Activated CD4-positive, alpha-beta T cell treated with anti-CD3 and anti-CD28 coated beads for 36 hours (primary cell): ENCODE measurements at places on chromosomes 2 and 18. TPM values are rescaled to one million over a fixed set of nuclear protein-coding genes. Genes with fewer than 3 reads are reported as not detected.

Gene PAX3
- total RNA-seq: not detected

Gene TMEM163
- total RNA-seq: 0.11 TPM

Gene NFU1
- 30.0 TPM for total RNA-seq

Gene LYPD6B
- not detected for total RNA-seq

Gene IFIH1
- 36.8 TPM for total RNA-seq

Gene CGREF1
- 7.0 TPM for total RNA-seq

Gene ADAM23
- total RNA-seq: 1.3 TPM

Gene IL1RN
- total RNA-seq: 4.8 TPM

Gene MC2R
- total RNA-seq: not detected

Gene THSD7B
- not detected for total RNA-seq

Gene MPV17
- total RNA-seq: 103 TPM

Gene CXCR4
- 75.4 TPM for total RNA-seq

Gene PROM2
- 0.44 TPM for total RNA-seq

Gene C2orf66
- 0.09 TPM for total RNA-seq

Gene CHST10
- total RNA-seq: 6.2 TPM

Gene WNT6
- total RNA-seq: 0.30 TPM

Gene LAMA1
- not detected for total RNA-seq

Gene ABHD1
- 0.39 TPM for total RNA-seq

Gene ZAP70
- 153 TPM for total RNA-seq

Gene NEURL3
- 0.33 TPM for total RNA-seq

Gene TNFAIP6
- not detected for total RNA-seq

Gene TMEM150A
- 2.5 TPM for total RNA-seq

Gene EGR4
- total RNA-seq: 0.41 TPM

Gene SKOR2
- 0.21 TPM for total RNA-seq

Gene NT5DC4
- total RNA-seq: not detected

Gene PLEK
- total RNA-seq: 0.60 TPM

Gene LINC00305
- total RNA-seq: not detected

Gene FTCDNL1
- 4.3 TPM for total RNA-seq

Gene TUBA4A
- 210 TPM for total RNA-seq

Gene GCA
- total RNA-seq: 16.2 TPM

Gene TMEM37
- total RNA-seq: not detected

Gene MOCOS
- total RNA-seq: 0.11 TPM

Gene B3GNT7
- not detected for total RNA-seq

Gene C2orf78
- not detected for total RNA-seq

Gene AQP12B
- total RNA-seq: not detected

Gene SERPINB10
- not detected for total RNA-seq

Gene FOXI3
- not detected for total RNA-seq

Gene CTAGE1
- not detected for total RNA-seq

Gene RAB17
- 0.18 TPM for total RNA-seq

Gene GRHL1
- 0.27 TPM for total RNA-seq

Gene NOSTRIN
- total RNA-seq: not detected

Gene LONRF2
- 0.04 TPM for total RNA-seq

Gene RANBP2
- 77.1 TPM for total RNA-seq

Gene CNTNAP5
- total RNA-seq: not detected

Gene HOXD1
- not detected for total RNA-seq

Gene NETO1
- total RNA-seq: not detected

Gene PLB1
- total RNA-seq: 1.1 TPM

Gene MGAT4A
- total RNA-seq: 49.4 TPM

Gene IMPACT
- 18.3 TPM for total RNA-seq

Gene SRD5A2
- not detected for total RNA-seq

Gene TFCP2L1
- 0.05 TPM for total RNA-seq

Gene EXOC6B
- total RNA-seq: 9.0 TPM

Gene YIPF4
- total RNA-seq: 17.5 TPM

Gene ASB18
- total RNA-seq: not detected

Gene DAPL1
- not detected for total RNA-seq
